ENCODE measurements at places on chromosomes 11 and 22.

DNA sequence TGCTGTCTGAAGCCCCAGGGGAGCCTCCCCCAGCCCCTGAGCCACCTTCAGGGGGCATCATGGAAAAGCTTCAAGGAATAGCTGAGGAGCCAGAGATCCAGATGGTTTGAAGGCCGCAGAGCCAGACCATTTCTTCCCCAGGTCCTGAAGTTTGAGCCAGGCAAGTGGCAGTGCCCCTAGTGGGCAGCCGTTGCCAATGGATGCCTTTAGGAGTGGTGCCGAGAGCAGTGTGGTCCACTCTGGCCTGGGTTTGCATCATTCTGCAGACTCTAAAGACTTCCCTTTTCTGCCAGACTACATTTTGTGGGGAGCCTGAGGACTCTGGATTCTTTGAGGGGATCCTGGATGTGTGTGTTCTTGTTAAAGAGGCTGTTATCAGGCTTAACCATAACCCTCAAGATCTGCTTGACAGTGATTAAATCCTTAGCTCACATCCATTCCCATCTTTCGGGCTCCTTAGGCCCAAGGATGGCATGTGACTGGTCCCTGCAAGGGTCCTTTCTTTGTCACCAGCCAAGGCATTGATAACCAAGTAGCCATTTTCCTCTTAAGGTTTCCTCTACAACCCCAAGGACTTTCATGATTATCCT, 13.1 kb downstream of the HINFP start:
- DNase-seq, result no peak

GRCh38 chr22:17972385-17973191, 51.8 kb downstream of the MICAL3 start:
- no peak for DNase-seq

- DNase-seq, result no peak
Measured at GRCh38 chr11:5285703-5286340, 15.9 kb downstream of the OR51B4 start.

- no peak for DNase-seq
Measured at GRCh38 chr11:128776069-128776423, 82.2 kb downstream of the FLI1 start.

DNA sequence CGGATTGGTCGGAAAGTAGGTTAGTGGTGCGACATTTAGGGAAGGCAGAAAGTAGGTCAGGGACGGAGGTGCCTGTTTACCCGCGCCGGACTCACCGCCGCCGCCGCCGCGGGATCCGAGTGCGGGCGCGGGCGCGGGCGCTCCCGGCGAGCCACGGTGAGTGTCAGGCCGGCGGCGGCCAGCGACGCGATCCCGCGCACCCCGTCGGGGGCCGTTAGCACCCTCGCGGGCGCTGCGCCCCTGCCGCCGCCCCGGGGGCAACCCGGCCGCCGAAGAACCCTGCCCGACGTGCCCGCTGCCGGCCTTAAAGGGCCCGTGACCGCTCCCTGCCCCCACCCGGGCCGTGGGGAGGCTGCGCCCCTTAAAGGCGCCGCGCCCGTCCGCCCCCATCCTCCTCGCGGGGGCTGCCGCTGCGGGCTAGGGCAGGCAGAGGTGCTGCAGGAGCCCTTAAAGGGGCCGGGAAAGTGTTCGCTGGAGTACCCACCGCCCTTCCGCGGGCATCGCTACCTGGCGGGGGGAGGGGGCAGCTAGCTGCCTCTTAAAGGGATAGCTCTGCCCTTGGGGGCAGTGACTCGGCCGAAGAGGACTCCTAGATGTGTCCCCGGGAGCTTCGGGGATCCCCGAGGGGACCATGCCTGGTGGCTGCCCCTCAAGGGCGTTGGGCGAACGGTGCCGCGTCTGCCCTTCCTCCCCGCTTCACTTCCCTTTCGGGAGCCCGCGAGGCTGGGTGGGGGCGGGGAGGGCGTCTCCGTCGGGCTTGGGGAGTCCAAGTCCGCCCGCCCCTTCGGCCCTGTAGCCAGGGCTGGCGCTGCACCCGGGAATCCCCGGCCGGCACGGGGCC, at the start of gene BMAL1:
Gene BMAL1 (plus strand): TSS at position 23 of the 841 bp plus-strand sequence. CDS start 76,519 bp downstream, outside the sequence.
- peak; percentile 38 for DNase-seq

GRCh38 chr11:70281156-70281609, 10.7 kb downstream of the PPFIA1 start:
- no peak for DNase-seq

DNA sequence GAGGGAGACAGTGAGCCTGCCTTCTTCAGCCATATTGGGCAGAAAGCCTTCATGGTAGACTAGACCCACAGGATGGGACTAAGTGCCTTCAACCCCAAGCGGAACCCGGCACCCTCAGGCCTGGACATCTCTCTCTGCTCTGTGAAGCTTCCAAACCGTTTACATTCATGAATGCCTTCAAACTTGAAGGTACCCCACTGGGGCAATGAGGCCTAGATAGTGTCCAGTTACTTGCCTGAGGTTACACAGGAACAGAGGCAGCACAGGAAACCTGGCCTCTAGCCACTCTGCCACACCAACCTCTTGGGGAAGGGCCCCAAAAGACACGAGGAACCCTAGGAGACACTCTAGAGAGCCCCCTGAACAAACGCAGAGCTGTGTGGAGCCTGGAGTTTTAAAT, 14.5 kb upstream of the CYP2R1 start:
- no peak for DNase-seq

DNA sequence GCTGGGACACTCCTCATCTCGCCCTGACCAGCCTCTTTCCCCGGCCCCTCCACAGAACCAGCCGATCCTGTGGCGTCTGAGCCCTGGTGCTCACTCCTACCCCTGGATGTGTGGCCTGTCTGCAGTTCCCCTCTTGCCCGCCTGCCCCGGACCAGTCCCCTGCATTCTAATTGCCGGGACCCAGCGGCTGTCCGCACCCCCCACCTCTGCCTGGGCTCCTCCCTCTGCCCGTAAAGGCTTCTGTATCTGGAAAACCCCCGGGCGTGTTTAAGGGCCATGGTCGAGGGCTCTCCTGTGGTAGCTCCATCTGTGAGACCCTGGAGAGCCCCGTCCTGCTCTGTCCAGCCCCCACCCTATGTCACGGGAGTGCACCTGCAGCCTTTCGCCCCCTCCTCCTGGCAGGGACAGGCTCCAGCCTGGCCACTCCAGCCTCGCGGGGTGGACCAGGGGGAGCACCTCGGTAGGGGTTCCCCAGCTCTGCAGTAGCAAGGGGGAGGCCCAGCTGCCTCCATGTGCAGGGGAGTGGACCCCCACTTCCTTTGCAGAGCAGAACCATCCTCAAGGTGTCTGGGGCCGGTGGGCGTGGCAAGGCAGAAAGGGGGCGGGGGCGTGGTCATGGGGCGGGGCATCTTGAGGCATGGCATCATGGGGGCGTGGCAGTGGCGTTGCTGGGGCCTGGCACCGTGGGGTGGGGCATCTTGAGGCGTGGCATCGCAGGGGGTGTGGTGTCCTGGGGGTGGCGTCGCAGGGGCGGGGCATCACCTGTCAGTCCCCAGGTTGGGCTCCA, 430.4 kb downstream of the TBC1D22A start:
- no peak for DNase-seq

GRCh38 chr11:72102162-72102561, 935 bp downstream of the LAMTOR1 start:
- DNase-seq, result no peak

DNA sequence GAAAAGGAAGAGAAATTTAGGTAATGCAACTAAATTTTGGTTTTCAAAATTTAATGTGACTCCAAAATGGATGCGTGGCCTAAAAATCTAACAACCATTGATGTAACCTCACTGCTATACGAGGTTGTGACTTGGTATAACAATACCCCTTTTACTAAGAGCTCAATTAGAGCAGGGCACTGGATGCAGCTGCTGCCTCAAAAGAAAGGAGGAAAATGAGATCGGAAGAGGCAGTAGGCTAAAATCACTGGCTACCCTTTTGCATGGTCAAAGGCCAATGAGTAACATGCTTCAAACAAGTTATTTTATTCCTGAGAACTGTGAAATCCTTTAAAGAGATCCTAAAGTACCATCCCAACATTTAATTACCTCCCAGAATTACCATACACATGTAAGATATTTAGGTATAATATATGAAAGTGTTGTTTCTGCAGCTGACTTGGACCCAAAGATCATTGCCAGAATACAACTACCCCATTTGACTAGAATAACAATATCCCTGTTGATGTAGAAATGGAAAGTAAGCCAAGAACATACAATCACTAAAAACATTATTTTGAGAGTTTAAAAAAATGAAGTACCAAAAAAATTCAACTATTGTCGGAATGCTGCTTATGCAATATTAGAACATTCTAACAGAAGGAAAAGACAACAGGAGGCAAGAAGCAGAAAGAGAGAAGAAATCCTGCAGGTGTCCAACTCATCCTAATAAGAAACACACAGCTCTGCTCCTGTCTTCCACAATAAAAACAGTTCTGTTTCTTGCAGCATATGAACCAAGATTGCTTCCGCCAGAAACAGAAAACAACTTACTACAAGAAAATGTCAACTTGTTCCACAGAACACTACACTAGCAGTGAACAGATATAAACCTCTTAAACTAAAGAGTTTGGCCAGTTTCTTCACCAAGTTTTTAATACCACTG, 15.0 kb downstream of the SIK3 start:
- DNase-seq, result no peak

- no peak for DNase-seq
Measured at GRCh38 chr11:105644839-105645573, 35.1 kb downstream of the GRIA4 start.

DNA sequence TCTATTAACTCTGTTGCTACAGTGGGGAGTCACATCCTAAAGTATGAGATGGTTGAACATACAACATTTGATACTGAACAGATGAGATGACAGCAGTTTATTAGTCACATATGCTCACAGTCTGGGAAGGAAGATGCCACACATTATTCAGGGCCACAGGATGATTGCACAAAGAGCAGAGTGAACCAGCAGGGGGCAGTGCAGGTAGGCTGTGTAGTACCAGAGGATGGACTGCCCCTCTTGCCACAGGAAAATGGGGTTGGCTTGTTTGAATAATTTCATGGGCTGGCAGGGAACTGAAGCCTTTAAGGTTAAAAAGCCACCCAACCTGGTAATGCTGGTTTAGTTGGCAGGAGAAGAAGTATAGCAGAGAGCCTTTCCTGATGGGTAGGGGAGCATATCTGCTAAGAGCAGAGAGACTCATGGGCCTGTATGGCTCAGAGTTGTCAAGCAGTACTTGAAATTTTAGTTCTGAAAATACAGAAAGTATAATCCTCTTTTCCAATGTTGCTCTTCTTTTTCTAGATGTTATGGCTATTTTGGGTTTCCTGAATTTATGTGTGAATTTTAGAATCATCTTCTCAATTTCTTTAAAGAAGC, 180.4 kb upstream of the B3GAT1 start:
- DNase-seq, result peak; percentile 31

DNA sequence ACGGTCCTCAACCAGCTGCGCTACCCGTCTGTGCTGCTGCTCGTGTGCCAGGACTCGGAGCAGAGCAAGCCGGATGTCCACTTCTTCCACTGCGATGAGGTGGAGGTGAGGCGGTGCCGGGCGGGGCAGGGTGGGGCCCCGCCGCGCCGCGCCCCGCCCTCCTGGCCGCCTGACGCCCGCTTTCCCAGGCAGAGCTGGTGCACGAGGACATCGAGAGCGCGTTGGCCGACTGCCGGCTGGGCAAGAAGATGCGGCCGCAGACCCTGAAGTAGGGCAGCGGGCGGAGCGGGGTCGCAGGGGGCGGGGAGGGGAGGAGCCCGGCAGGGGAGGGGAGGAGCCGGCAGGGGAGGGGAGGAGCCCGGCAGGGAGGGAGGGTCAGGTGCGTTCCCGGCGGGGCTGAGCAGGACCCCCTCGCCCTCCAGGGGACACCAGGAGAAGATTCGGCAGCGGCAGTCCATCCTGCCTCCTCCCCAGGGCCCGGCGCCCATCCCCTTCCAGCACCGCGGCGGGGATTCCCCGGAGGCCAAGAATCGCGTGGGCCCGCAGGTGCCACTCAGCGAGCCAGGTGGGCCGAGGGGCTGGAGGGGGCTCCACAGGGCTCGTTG, 14.7 kb downstream of the EPS8L2 start:
- DNase-seq, result peak; percentile 64

GRCh38 chr22:26546282-26546681, 34.0 kb upstream of the TFIP11 start:
- no peak for DNase-seq

DNA sequence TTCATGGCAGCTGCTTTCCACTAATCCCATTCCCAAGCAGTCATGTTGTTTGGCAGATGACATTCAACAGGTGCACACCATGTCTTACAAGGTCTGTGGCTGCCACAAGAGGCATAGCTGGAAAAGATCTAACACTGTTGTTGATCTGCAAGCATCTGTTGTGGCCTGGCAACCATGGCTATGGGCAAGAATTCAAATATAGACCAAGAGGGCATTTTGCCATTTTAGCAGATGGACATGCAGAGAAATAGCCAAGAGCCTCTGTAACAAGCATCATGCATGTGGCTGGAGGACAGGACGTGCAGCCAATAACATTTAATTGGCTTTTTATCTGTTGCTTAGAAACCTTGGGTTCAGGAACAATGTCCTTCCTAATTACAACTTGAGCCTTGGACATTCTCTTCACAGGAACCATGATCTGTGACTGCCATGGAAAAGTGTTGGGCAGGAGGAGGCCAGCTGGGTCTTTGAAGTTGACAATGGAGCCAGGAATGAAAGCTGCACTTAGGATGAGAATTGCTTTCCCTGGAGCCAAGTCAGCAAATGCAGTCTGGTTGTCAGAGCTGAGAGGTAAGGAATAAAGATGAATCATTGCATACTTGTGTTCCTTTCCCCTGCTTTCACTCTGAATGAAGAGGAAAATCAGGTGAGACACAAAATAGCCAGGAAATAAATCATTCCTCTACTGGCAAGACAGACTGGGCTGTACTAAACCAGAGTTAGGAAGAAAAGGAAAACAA, 113.6 kb upstream of the ANO5 start:
- DNase-seq, result no peak

DNA sequence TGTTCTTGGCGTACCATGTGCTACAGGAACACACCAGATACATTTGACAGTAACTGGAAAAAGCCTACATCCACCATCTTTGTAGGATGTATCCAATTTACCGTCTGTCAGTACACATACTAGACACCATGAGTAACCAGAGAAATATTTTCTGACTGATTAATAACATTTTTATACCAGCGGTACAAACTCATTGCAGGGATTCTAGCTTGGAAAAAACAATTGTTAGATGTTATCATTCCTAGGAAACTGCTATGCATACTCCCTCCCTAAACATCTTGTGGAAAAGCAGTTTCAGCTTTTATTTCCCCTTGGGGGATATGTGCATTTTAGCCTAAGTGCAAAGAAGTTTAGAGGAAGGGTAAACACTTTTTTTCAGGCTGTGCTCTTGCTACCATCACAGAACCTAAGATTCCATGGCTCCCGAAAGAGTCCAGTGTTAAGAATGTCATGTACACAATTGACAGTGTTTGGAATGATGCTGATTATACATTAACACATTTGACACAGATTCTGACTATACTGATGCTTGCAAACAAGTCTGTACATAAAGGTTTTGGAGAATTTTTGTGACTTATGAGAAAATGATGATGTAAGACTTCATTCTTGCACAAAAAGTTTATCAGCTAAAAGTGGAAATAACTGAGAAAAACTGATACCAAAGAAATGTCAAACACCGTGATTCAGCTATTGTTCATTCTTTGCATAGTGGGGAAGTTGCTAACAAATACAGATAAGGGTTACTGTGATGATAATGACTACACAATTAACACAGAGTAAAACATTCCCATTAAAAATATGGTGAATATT, 23.7 kb downstream of the NCF4 start:
- no peak for DNase-seq

Measured in activated CD4-positive, alpha-beta T cell treated with anti-CD3 and anti-CD28 coated beads, Interleukin-2, amount 50 U/mL, for 1 hour (primary cell).